ENCODE measurements at places on chromosomes 12 and 14. TPM values are rescaled to one million over a fixed set of nuclear protein-coding genes. Genes with fewer than 3 reads are reported as not detected.

GRCh38 chr14:80845856-80846255 lies 95.7 kb downstream of the CEP128 start:
- DNase-seq, result no peak

DNA sequence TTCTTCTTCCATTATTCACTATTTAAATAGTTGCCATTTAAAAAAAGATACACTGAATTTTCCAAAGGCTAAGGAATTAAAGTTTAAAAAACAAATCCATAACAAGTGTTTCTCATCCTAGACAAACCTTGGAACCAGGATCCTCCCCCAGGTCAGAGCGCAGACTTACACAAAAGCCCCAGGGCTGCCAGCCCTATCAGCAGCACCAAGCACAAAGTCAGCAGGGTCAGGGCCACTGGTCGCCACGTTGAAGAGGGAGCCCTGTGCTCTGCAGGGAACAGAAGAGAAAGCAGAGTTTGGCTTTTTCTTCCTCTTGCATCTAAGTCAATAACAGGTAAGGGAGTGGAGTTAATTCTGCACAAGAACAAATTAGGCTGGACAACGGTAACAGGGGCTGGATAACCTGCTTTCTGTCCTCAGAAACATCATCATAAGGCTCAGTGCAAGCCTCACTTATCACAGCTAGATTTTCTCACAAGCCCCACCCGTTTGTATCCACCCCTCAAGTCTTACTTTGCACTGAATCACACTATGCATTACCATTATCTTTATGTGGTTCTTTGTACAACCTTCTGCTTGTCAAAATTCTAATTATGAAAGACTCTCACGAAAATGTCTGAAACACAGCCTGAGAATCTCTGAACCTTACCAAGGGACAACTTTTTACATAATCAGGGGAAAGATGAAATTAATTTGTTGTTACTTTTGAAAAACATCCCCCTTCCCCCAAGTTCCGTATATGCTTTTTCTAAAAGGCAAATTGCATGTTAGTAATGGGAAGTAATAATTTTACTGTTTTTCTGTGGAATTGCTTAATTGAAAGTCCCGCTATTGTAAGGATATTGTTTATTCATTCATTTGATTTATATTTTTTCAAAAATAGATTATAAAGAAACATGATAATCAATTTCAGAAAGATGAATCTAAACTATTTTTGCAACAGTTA lies 9.6 kb downstream of the CLEC1A start:
- DNase-seq, result no peak

DNA sequence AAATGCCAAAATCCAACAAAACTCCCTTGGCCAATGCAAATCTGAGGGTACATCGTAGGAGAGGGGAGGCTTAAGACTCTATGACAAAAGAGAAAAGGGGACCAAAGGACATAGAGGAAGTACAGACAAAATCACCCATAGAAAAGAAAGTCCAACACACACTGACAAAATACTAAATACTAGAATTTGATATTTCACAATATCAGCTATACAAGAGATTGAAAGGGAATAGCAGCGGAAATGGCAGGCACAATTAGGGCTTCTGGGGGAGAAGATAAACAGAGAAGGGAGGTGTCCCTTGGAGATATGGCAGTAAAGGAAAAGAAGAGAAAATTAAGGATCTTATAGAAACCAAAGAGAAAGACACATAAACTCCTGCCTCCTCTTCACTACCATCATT lies 29.0 kb downstream of the ATP2B1 start:
- no peak for DNase-seq

DNA sequence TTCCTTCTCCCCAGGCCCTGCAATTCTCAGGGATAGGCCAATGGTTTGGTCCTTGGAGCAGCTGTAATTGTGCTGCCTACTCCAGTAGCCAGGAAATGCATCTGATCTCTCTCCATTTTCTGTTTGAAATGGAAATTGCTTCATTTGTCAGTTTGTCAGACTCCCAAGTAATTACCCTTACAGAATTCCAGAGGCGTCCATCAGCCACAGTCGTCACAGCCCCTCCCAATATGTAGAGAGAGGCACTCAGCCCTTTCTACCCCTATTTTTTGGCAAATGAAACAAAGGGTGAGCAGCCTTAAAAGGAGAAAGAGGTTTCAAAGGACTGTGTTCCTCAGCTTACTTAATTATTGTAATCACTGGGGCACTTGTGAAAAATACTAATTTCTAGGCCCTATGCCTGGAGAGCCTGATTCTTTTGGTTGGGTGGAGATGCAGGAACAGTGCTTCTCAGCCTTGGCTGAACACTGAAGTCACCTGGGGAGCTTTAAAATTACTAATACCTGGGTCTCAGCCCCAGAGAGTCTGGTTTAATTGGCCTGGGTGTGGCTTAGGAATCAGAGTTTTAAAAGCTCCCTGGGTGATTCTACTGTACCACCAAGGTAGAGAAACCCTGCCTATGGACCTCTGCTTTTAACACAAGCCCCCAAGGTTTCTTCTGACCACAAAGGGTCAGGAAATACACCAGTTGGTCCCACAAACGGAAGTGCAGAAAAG lies 190.0 kb downstream of the EMP1 start:
- DNase-seq, result no peak

DNA sequence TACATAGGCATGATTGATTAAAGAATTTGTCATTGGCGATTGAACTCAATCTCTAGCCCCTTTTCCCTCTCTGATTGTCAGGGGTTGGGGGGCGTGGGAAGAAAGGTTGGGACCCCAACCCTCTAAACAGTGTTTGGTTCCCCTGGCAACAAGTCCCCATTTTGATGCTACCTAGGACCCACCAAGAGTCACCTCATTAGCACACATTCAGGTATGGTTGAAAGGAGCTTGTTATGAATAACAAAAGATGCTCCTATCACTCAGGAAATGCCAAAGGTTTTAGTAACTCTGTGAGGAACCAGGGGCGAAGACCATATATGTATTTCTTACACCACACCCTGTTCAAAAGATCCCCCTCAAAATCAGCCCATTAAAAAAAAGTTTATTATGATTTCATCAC lies 14.3 kb downstream of the RNF212B start:
- DNase-seq, result no peak

The FOXN4 gene
- total RNA-seq, result not detected
